Activated CD4-positive, alpha-beta memory T cell treated with anti-CD3 and anti-CD28 coated beads for 36 hours (primary cell): ENCODE measurements at places on chromosomes 7 and 10. TPM values are rescaled to one million over a fixed set of nuclear protein-coding genes. Genes with fewer than 3 reads are reported as not detected.

RINT1 gene
- 23.3 TPM for total RNA-seq

TMEM270 gene
- not detected for total RNA-seq

FGF8 gene
- not detected for total RNA-seq

ZNF12 gene
- total RNA-seq: 14.9 TPM

MMD2 gene
- not detected for total RNA-seq

LRRN3 gene
- total RNA-seq: 4.0 TPM

ZNF117 gene
- total RNA-seq: 3.3 TPM

STK31 gene
- total RNA-seq: not detected

RPEL1 gene
- total RNA-seq: not detected

TYW1B gene
- total RNA-seq: 3.8 TPM

UCN3 gene
- not detected for total RNA-seq

DNA sequence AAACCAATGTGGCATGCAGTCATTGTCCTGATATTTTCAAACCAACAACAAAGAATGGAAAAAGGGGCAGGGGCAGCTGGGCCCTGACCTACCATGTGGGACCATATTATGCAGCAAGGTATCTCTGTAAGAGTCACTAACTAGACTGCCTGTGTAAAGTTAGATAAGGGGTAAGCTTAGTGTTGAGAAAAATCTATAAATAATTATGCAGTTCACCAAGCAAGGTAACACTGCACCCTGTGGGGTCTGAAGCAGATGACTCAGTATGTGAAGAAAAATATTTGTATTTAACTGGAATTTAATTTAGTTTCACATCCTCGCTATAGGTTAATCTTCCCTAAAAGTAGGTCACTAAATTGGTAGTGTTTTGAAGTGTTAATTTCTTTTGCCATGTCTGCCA, 99.3 kb downstream of the PPP1R3A start:
- no peak for DNase-seq

- no peak for DNase-seq
Observed at GRCh38 chr7:25615003-25615402, 386.7 kb upstream of the NPVF start.

GRCh38 chr7:117032810-117033209, 79.5 kb downstream of the ST7 start:
- DNase-seq: no peak

GRCh38 chr7:38909870-38910269, 879 bp upstream of the VPS41 start:
- DNase-seq: no peak

- DNase-seq: no peak
Observed at GRCh38 chr7:25624833-25625232, 396.5 kb upstream of the NPVF start.

DNA sequence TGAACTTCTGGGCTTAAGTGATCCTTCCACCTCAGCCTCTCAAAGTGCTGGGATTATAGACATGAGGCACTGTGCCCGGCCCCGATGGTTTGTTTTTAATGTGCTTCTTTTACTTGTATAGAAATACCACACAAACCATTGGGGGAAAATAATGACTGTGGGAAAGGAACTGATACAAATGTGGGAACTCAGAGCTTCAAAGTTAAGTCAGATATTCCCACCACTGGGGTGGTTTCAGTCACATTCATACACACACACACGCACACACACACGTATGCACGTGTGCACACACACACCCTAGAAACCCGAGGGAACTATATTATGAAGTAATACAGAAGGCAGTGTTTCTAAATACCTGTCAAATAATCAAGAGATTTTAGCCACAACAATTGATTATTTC, 17.0 kb downstream of the CPA4 start:
- no peak for DNase-seq

- no peak for DNase-seq
Observed at GRCh38 chr10:80261316-80262030, 28.0 kb downstream of the MAT1A start.

- DNase-seq: no peak
Observed at GRCh38 chr7:7675686-7676085, 35.1 kb downstream of the UMAD1 start.

DNA sequence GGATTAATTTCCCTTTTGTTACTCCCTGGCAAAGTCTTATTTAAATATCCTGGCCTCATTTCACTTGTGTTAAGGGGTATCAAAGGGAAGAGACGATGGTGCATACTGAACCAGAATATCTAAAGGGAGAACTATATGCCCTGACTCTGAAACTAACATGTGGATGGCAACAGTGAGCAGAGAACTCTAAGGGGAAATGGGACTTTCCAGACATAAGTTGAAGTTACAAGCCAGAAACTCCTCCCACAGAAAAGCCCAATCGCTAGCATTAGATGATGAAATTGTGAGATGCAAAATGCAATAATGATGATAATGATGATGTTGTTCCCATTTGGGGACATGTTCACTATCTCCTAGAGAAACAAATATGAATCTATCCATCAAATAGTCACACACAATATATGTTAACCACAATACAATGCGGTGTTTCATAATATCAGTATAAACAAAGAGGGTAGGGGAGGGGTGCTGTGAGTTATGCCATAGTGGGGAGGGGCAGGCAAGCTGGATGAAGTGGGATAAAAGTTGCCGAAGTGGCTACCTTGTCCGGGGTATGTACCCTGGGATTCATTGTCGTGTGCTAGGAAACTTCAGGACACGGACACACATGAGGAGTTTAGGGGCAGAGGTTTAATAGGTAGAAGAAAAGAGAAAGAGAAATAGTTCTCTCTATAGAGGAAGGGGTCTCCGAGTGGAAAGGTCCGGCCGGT, 37.1 kb downstream of the TMEM229A start:
- no peak for DNase-seq

DNA sequence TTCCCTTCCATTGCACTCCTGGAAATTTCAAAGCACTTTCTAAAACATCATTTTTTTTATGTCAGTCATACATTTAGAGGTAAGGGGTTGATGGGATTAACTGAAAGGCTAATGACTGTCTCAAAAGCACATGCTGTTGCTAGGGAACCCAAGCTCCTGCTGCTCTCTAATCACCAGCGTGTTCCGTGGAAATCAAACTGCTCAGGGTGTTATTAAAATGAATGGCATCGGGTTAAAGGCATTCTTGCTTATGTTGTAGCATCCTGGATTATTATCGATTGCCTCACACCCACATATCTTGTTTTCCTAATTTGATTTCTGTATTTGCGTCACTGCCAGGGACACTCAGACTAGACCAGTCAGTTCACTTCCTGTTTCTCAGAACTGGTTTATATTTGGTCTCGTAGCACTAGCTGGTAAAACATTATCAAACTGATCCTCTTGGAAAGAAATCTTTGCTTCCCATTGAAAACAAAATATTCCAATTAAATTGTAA, 216.5 kb upstream of the MKLN1 start:
- DNase-seq: peak; percentile 33

DNA sequence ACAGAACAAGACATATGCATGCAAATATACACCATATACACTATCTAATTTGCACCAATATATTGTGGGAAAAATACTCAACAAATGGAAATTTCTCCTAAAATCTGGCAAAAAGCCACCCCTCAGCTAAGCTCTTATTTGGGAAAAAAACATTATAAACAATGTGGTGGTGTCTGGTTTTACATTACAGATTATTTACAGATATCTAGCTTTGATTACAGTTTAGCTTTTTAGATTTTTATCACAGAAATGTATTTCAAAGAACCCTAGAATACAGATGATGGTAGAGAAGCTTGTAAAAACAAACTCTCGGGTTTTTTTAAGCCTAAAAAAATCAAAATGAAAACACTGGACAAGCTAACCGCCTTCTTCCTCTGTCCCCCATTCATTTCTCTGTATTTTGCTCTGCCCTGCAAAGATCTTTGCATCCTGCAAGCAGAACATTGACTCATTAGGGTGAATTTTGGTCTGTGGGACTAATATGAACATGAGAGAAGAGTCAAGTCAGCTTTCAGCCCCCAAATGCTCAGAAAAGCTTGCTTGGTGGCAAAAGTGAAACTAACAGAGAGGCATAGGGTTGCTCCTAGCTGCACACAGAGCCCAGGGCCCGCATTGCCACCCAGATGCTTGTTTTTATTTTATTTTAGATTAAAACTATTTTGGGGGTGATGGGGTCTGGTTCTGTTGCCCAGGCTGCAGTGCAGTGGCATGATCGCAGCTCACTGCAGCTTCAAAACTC, 88.8 kb upstream of the LYZL1 start:
- DNase-seq: no peak

DNA sequence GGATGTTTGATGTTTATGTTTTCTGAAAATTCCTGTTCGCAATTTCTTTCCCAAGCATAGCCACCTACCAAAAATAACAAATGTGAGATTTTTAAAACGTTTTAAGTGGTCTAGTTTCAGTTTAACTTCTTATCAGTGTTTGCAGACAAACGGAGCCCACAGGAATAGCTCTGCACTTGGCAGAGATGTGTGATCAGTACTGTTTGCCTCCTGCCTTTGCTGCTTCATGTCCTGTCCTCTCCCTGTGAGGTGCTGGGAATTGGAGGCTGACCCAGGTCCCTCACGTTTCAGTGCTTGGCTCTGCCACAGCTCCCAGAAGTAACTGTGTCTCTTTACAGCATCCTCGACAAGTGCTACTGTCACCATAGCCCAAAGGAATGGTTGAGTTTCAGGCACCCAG, 1.2 kb downstream of the UCN3 start:
- no peak for DNase-seq

- no peak for DNase-seq
Observed at GRCh38 chr7:42833411-42833810, 78.5 kb downstream of the C7orf25 start.

DNA sequence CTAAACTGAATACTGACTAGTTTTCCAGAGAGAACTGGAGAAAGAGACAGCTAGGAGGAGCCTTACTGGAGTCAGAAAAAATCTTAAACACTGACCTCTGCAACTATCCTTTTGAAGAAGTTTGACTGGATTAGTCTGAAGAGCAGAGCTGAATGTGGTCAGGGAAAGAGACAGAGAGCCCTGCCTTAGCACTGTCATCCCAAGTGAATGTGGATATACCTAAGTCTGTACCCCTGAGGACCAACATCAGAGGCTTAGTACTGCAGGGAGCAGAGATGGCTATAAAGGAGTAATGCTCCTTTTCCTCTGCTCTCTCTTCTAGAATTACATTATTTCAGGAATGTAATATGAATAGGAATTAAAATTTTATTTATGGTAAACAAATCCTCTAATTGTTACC, 69.8 kb upstream of the TMEM140 start:
- no peak for DNase-seq

GRCh38 chr7:27115221-27116026, 12.9 kb upstream of the HOXA2 start:
- no peak for DNase-seq

GRCh38 chr7:76397409-76398183, 11.9 kb downstream of the SSC4D start:
- peak; percentile 92 for DNase-seq

GRCh38 chr10:21257919-21258318, 267.6 kb downstream of the SKIDA1 start:
- DNase-seq: no peak

DNA sequence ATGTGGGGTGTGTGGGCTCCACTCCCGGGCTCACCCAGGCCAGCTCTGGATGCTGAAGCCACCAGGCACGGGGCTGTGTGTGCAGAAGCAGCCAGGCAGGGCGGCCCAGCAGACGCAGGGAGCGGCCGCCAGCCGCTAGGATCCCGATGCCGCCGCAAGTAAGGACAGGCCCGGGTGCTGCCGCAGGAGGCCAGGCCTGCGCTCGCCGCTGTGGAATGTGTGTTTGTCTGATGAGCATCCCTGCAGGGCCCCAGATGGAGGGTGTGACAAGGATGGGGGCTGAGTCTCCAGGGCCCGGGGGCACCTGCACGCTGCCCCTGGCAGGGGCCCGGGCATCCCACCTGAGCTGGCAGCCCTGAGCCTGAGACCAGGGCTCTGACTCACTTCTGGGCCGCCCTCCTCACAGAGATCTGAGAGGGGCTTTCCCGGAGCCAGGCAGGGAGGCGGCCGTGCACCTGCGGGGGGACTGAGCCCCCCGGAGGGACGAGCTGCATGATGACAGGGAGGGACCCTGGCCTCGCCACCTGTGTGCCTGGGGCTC, 101.5 kb downstream of the FOXL3 start:
- DNase-seq: peak; percentile 4

- DNase-seq: no peak
Observed at GRCh38 chr10:109968953-109969759, 38.6 kb upstream of the ADD3 start.
